ENCODE measurements at places on chromosomes 5 and 9. TPM values are rescaled to one million over a fixed set of nuclear protein-coding genes. Genes with fewer than 3 reads are reported as not detected.

GRCh38 chr9:137286975-137287383, 9.5 kb downstream of the TOR4A start:
- DNase-seq: peak; percentile 38
- no peak overlapping the region for H3K4me3 ChIP-seq
- no peaks in the 10 kb centered on the region for H3K27me3 ChIP-seq
- no peaks in the 10 kb centered on the region for H3K4me1 ChIP-seq
- no peak overlapping the region for H3K27ac ChIP-seq
- no peaks in the 10 kb centered on the region for H3K36me3 ChIP-seq

- no peak overlapping the region for H3K4me3 ChIP-seq
- H3K4me1 ChIP-seq: no peaks in the 10 kb centered on the region
- no peak for DNase-seq
- no peaks in the 10 kb centered on the region for H3K36me3 ChIP-seq
Measured at GRCh38 chr5:33843579-33843978, 48.2 kb downstream of the ADAMTS12 start.

Gene AQP3
- total RNA-seq: 6.0 TPM

Gene IL4
- total RNA-seq: not detected

- no peak for DNase-seq
- H3K27ac ChIP-seq: no peak overlapping the region
- H3K4me1 ChIP-seq: no peaks in the 10 kb centered on the region
- no peaks in the 10 kb centered on the region for H3K36me3 ChIP-seq
- H3K4me3 ChIP-seq: no peak overlapping the region
- H3K27me3 ChIP-seq: no peaks in the 10 kb centered on the region
Measured at GRCh38 chr9:129656795-129657390, 8.6 kb upstream of the PRRX2 start.

DNA sequence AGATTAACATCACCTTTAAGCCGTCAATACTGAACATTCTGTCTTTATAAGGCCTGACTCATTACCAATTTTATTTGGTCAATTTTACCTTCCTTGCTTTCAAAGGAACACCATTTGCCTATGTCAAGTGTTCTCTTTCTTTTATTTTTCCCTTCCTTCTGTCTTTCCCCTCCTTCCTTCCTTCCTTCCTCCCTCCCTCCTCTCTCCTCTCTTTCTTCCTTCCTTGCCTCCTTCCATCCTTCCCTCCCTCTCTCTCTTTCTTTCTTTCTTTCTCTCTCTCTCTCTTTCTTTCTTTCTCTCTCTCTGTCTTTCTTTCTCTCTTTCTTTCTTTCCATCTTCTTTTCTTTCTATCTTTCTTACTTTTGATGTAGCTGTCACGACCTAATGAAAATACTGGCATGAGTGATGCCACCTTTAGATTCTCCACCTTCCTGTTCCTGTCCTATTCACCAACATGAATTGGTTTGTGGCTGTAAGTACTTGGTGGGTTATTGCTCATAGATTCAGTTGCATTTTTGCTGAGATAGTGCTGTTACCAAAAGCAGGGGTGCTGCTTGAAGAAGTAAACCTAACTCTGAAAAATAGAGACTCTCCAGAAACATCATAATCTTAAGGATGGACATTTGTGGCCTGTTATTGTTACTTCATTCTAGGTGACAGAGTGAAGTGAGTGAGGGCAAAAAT, 33.8 kb downstream of the DOCK8 start:
- no peak overlapping the region for H3K27ac ChIP-seq
- no peaks in the 10 kb centered on the region for H3K4me1 ChIP-seq
- H3K36me3 ChIP-seq: no peaks in the 10 kb centered on the region
- H3K27me3 ChIP-seq: no peaks in the 10 kb centered on the region
- no peak overlapping the region for H3K4me3 ChIP-seq
- DNase-seq: no peak

DNA sequence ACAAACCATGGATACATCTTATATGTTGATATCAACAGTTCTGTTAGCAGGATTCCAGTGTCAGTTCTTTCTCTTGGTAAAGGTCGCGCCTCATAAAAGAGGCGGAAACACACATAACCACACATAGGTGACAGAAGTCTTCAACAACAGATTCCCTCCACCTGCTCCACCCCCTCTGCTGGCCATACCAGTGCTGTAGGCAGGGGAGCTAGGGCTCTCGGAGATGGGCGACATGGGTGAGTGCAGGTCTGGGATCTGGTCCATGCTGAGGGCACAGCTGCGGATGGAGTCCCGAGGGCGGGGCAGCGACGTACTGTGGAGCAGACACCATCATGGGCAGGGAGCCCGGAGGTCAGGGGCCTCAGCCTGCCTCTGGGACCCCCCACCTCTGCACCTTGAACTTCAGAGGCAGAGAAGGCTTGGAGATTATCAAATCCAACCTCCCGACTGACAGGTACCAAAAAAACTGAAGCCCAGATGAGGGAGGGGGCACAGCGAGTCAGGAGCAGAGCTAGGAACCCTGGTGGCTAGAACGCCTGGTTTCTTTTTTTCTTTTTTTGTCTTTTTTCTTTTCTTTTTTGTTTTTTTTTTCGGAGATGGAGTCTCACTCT, 12.0 kb upstream of the TOR2A start:
- no peak overlapping the region for H3K4me3 ChIP-seq
- no peaks in the 10 kb centered on the region for H3K27me3 ChIP-seq
- H3K36me3 ChIP-seq: peaks cover 92% of the 10 kb centered on the region
- no peak overlapping the region for H3K27ac ChIP-seq
- no peak for DNase-seq

Gene SDHA
- total RNA-seq: 727 TPM

Gene FBXO4
- 2.4 TPM for total RNA-seq

DNA sequence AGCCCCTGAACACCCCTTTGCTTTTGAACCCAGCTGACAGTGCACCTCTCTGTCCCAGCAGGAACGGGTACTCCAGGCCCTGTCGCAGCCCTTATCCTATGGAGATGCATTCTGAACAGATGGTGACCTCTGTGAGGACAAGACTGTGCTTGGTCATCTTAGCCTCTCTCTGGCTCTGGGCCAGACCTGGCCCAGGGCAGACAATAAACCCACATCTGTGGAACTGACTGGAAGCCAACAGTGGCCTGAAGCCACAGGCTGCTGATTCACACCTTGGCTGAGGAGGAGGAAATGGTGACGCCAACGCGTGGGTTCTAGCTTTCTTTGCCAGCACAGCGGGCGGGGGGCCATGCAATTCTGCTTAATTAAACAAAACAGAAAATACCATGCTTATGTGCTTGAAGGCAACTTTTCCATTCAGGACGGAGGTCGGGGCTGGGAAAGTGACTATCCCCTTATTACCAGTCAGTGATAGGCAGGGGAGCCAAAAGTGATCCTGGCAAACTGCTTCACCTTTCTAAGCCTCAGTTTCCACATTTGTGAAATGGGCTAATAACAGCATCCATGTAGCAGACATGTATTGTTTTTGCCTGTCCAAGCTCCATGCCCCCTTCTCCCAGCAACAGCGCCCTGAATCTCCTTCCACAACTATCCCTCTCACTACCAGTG, 10.8 kb downstream of the SH3PXD2B start:
- peak overlapping the region; percentile 57 for H3K27ac ChIP-seq
- no peaks in the 10 kb centered on the region for H3K27me3 ChIP-seq
- peaks cover 11% of the 10 kb centered on the region for H3K4me1 ChIP-seq
- no peak overlapping the region for H3K4me3 ChIP-seq

GRCh38 chr5:81750308-81751008, 439 bp downstream of the SSBP2 start:
- H3K27ac ChIP-seq: peak overlapping the region; percentile 99
- no peaks in the 10 kb centered on the region for H3K36me3 ChIP-seq
- peak overlapping the region; percentile 86 for H3K4me3 ChIP-seq
- peak; percentile 73 for DNase-seq
- no peaks in the 10 kb centered on the region for H3K27me3 ChIP-seq

Gene AGXT2
- total RNA-seq: not detected

Gene AHRR
- 0.50 TPM for total RNA-seq

GRCh38 chr5:52010454-52010853, 627.2 kb downstream of the ISL1 start:
- no peaks in the 10 kb centered on the region for H3K27me3 ChIP-seq
- H3K4me1 ChIP-seq: no peaks in the 10 kb centered on the region
- no peak overlapping the region for H3K27ac ChIP-seq
- H3K36me3 ChIP-seq: no peaks in the 10 kb centered on the region
- no peak for DNase-seq

GRCh38 chr9:75378926-75379325, 290.6 kb downstream of the OSTF1 start:
- H3K27ac ChIP-seq: no peak overlapping the region
- H3K4me1 ChIP-seq: no peaks in the 10 kb centered on the region
- no peaks in the 10 kb centered on the region for H3K27me3 ChIP-seq
- no peaks in the 10 kb centered on the region for H3K36me3 ChIP-seq

DNA sequence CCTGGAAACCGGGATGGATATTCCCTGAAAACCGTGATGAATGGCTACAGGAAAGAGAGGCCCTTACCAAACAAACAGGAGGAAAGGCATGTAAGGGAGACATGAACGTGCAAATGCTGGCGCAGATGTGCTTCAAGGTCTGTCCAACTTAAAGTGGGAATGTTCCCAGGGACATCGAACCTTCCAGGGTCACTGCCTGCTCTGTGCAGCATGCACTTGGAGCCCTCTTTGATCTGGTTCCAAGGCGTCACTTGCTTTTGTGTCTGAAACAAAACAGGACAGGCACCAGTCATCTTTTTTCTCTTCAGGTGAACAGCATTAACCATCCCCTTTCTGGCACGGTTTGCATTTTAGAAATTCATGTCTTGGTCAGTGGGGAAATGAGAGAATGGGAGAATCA, 479.4 kb downstream of the RASEF start:
- H3K36me3 ChIP-seq: no peaks in the 10 kb centered on the region
- no peaks in the 10 kb centered on the region for H3K27me3 ChIP-seq
- H3K27ac ChIP-seq: no peak overlapping the region
- H3K4me1 ChIP-seq: no peaks in the 10 kb centered on the region

Gene TRIP13
- total RNA-seq: 0.91 TPM

DNA sequence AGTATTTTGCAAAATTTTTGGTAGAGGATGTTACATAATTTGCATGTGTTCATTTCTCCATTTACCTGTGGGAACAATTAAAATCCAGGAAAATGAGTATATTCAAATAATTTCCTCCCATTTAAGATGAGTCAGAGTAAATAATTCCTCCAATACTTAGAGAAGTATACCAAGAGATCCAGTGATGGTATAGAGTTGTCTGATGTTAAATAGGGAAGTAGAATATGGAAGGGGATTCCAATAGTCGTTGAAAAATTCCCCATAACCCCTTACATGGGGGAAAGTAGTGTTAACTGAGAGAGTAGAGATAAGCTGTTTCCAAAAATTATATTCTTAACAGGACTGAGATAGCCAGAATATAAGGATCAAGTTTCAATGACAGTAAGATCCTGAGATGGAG, 15.7 kb downstream of the CD274 start:
- H3K36me3 ChIP-seq: peaks cover 63% of the 10 kb centered on the region
- no peak overlapping the region for H3K4me3 ChIP-seq

Gene GPR107
- total RNA-seq: 29.8 TPM

DNA sequence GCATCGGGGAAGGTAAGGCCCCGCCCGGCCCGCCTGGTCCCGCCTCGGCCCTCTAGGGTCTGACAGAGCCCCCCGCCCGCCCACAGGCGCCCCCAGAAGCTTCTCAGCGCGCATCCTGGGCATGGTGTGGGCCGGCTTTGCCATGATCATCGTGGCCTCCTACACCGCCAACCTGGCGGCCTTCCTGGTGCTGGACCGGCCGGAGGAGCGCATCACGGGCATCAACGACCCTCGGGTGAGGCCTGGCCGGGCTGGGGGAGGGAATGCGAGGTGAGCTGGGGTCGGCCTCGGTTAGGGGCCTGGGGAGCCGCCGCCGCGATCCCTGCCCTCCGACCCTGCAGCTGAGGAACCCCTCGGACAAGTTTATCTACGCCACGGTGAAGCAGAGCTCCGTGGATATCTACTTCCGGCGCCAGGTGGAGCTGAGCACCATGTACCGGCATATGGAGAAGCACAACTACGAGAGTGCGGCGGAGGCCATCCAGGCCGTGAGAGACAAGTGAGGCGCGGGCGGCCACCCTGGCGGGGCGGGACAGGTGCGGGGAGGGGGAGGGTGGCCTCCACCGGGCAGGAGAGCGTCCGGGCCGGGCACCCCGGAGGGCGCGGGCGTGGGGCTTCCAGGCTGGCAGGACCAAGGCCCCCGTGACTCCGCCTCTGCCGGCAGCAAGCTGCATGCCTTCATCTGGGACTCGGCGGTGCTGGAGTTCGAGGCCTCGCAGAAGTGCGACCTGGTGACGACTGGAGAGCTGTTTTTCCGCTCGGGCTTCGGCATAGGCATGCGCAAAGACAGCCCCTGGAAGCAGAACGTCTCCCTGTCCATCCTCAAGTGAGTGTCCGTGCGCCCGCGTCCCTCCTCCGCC, 7.1 kb downstream of the LRRC26 start:
- H3K27ac ChIP-seq: no peak overlapping the region
- no peaks in the 10 kb centered on the region for H3K36me3 ChIP-seq
- peaks cover 30% of the 10 kb centered on the region for H3K4me1 ChIP-seq
- DNase-seq: no peak
- H3K27me3 ChIP-seq: peaks cover 99% of the 10 kb centered on the region

GRCh38 chr5:128109138-128109537, 25.6 kb downstream of the SLC12A2 start:
- H3K4me3 ChIP-seq: no peak overlapping the region
- H3K27me3 ChIP-seq: no peaks in the 10 kb centered on the region
- H3K27ac ChIP-seq: no peak overlapping the region

GRCh38 chr5:172009536-172010270, 3.3 kb upstream of the FBXW11 start:
- H3K4me1 ChIP-seq: peaks cover 21% of the 10 kb centered on the region
- H3K36me3 ChIP-seq: no peaks in the 10 kb centered on the region
- DNase-seq: no peak
- no peak overlapping the region for H3K4me3 ChIP-seq

Gene ARAP3
- total RNA-seq: 16.7 TPM

- no peaks in the 10 kb centered on the region for H3K27me3 ChIP-seq
Measured at GRCh38 chr5:6732634-6733410, 19.6 kb downstream of the TENT4A start.

DNA sequence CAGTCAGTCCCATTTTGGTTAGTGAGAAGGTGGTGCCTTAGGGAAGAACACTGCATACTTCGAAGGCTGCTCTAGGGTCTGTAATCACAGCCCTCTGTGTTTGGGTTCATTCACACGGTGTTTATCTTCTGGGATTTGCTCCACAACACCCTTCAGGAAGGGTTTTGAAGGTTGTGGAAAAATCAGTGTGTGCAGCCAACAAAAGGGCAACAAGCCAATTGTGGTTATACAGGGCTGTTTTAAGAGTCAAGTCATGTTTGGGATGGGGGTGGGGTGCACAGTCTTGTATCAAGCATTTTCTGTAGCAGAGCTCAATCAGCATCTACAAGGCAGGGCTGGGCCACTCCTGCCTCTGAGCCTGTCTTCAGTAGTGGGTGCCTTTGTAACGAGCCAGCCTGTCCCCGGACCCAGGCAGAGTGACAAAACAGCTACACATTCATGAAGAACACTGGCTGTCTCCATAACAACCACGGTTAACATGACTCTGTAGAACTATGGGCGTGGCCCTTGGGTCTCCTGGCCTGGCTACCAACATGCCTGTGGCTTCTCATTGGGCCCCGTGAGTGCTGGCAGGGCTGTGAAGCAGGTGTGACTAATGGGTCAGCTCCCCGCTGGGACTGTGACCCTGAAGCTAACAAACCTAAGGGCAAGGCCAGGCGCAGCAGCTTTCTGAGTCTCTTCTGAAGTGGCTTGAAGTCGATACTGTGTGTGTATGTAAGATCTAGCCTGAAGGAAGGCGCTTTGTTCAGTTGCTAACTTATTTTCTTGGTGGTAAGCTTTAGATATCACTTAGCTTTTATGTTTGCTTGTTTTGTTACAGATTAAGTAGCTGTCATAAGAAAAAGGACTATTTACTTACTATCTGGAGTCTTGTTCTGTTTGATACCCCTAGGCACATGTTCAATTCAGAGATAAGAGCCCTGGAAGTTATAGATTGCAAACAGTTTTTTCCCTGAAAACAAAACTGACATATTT, 27.9 kb upstream of the GOLM1 start:
- peaks cover 6% of the 10 kb centered on the region for H3K4me1 ChIP-seq
- no peaks in the 10 kb centered on the region for H3K36me3 ChIP-seq
- H3K27ac ChIP-seq: no peak overlapping the region
